Hepatocyte (in vitro differentiated cells): ENCODE measurements at places on chromosomes 5 and 9. TPM values are rescaled to one million over a fixed set of nuclear protein-coding genes. Genes with fewer than 3 reads are reported as not detected.

GRCh38 chr5:118070041-118070440 is 918.3 kb downstream of the DTWD2 start:
- DNase-seq: no peak

DNA sequence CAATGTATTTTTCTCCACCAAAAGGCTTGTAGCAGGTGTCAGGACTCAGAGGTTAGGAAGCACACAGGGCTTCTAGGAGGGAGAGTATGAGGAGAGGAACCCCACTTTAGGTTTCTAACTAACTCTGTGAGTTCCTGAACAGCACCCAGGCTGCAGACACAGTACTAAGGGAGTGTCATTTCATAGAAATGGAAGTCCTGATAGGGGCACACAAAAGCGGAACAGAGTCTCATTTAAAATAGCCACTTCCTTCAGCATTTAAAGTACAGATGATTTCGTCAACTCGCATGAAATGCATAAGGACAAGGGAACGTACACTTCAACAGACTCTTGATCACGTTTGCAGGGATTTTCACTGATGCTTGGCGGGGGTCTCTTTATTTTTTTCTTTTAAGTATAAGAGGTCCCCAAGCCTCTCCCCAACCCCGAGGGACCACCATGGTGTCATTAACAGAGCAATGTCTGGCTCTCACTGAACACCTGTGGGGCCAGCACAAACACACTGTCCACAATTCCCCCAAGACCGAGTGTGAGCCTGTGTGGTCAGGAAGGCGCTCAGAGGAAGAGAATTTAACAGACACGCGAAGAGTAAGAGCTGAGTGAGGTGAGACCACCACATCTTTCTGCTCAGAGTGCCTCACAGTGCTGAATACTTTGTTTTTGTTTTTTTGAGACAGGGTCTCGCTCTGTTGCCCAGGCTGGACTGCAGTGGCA is 82.3 kb downstream of the SECISBP2 start:
- DNase-seq: no peak

DNA sequence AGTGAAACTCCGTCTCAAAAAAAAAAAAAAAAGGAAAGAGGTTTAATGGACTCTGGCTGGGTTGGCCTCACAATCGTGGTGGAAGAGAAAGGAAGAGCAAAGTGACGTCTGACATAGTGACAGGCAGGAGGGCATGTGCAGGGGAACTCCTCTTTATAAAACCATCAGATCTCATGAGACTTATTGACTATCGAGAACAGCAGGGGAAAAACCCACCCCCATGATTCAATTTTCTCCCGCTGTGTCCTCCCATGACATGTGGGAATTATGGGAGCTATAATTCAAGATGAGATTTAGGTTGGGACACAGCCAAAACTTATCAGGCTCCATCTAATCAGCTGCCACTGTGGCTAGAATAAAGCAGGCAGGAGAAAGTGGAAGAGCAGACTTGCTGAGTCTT is 610.4 kb upstream of the NUDT12 start:
- no peak for DNase-seq

- peak; percentile 79 for DNase-seq
Measured at GRCh38 chr5:79020861-79021561, 35.9 kb upstream of the ARSB start.

GRCh38 chr9:77954013-77954665 is 77.5 kb downstream of the GNAQ start:
- no peak for DNase-seq

DNA sequence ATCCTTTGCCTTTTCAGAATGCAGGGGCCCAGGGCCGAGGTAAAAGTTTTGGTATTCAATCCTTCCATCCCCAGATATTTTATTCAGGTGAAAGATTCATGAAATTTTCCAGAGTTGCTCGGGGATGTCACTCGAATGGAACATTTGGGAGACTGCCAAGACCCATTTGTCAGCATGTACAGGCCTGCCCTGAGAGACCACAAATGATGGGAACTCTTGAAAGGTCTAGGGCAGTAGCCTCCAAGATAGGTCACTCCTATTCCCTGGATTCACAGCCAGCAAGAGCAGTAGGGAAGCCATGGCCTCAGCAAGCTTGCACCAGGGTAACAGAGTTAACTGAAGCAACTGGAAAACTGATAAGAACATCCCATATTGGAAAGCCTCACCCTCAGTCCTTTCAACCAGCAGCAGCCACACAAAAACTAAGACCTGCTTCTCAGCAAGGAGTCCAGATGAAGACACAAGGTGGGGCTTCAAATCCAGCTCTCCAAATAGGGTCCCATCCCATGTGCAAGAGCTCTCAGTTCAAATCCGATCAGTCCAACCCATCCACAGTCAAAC is 12.5 kb downstream of the CARD6 start:
- no peak for DNase-seq

Gene CEP78
- total RNA-seq: 14.7 and 17.2 TPM in 2 replicates

Gene CARTPT
- total RNA-seq: 0.60 and 3.3 TPM in 2 replicates

- DNase-seq: no peak
Measured at GRCh38 chr5:106833517-106833916, 837.2 kb downstream of the EFNA5 start.

Gene STPG3
- not detected in 2 replicates for total RNA-seq

- no peak for DNase-seq
Measured at GRCh38 chr9:75612205-75612604, 278.3 kb upstream of the PCSK5 start.

Gene GRIN1
- total RNA-seq: not detected in 2 replicates

Gene SPATA31D4
- total RNA-seq: not detected in 2 replicates

DNA sequence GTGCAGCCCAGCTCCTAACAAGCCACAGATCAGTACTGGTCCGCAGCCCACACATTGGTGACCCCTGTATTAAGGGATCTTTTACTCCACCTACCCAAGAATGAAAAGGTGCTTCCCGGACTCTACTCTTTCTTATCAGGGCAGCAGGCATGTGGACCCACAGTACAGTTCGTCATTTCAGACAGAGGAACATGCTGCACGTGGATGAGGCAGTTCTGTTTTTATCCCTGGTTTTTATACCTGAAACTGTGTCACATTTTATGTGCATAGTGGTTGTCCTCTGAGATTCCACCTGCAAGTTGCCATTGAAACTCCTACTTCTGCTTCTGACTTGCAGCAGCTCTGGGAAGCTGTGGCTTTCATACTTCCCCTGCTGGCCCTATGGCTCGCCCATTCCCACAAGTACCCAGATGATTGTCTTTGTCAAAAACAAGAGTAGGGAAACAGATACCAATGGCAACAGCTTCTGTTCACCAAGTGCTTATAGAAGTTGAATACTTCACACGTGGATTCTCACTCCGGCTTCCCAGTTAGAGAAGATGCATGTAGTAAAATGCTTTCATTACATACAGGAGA is 208.0 kb downstream of the TRIO start:
- no peak for DNase-seq

GRCh38 chr5:147037515-147038205 is 159.1 kb upstream of the PPP2R2B start:
- no peak for DNase-seq
